ENCODE measurements at places on chromosomes 5 and 9.

DNA sequence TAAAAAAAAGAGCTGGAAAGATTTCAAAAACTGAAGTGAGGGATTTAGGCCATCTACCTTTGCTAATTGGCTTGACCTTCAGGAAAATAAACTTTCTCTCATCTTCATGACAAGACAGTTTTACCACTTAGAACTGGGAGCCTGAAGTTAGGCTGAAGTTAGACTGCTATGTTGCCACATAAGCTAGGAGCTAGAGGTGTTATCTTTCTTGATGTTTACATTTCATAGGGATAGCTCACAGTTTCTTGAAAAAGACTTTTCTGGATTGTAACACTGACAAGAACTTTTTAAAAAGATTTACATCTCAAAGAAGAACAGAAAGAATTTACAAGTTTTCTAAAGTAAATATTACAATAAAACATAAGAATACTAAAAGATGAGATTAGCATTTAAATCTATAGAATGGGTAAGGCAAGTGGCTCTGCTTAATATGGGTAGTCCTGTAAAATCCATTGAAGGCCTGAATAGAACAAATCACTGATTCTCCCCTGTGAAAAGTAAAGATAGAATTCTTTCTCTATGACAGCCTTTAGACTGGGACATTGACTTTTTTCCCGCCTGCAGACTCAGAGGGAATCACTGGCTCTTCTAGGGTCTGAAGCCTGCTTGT lies 1665.4 kb upstream of the CDH9 start:
- DNase-seq, result no peak

- no peak for DNase-seq
These were observed 27.5 kb downstream of the CCDC152 start for GRCh38 chr5:42784132-42784531.

DNA sequence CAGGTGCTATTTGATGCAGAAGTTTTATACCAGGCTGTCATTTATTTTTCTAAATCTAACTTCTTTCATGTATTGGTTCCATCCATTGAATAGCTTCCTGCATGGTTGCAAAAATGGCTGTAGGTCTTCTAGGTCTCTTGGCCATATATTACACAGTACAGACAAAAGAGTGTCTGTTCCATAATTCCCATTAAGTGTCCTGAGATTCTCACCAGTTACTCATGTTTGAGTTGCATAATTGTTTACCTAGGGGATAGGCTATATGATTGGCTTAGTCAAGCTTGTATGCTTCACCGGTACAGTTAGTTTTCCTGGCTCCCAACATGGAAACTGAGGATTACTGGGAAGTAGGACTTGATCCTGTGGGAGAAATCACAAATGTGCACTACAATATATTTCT lies 399.4 kb upstream of the NUDT12 start:
- DNase-seq, result no peak

GRCh38 chr9:88810826-88811225 lies 180.4 kb upstream of the S1PR3 start:
- DNase-seq, result no peak

GRCh38 chr5:22109315-22109714 lies 743.8 kb downstream of the CDH12 start:
- DNase-seq, result no peak

GRCh38 chr9:114482593-114482992 lies 22.7 kb downstream of the WHRN start:
- no peak for DNase-seq

GRCh38 chr5:35518104-35518503 lies 99.6 kb upstream of the SPEF2 start:
- no peak for DNase-seq

- DNase-seq, result no peak
These were observed 56.7 kb downstream of the GADD45G start for GRCh38 chr9:89661391-89661949.

DNA sequence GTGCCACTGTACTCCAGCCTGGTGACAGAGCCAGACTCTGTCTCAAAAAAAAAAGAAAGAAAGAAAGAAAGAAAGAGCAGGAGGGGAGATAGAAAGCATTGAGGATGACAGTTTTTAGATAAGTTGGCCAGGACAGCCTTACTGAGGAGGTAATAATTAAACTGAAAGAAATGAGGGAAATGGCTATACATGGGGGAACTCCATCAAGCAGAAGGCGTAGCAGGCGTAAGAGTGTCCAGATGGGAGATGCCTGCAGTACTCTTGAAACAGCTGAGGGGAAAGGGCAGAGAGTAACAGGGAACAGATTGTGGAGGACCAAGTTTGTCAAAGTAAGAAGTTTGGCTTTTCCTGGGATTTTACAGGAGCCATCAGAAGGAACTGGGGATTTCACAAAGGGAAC lies 57.5 kb downstream of the HMGCS1 start:
- DNase-seq, result no peak

GRCh38 chr9:107251756-107252322 lies 31.2 kb upstream of the RAD23B start:
- DNase-seq, result no peak

DNA sequence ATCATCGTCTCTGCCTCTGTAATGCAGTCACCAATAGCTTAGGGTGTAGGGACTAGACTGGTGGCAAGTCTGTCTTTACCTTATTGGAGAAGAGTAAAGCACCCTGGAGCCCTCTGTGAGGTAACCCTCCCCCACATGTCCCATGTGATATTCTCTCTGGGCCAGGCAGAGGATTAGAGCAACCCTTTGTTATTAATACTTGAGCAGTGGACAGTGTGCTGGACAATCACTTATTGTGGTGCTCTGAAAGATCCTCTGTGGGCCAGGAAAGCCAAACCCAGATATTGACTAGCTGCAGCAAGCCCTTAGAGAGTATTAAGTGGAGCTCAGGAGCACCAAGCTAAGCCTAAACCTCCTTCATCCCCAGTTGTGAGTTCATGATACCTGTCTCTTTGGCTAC lies 139.7 kb upstream of the RUSC2 start:
- no peak for DNase-seq

DNA sequence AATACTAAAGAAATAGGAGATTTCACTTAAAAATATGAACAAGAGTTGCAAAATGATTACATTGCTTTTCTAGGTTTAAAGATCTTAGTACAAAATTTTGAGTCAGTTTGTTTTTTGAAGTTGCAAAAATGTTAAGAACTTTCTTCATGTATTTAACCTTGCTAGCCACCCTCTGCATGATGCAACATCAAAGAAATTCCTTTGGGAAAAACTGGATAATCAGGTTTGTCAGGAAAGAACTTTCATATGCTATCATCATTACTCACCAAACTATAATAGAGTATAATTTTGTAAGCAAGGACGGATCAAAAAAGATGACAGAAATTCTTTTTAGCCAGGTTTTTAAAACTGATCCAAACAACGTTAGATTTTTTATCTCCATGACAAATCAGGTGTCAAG lies 116.9 kb upstream of the MRPS30 start:
- no peak for DNase-seq

DNA sequence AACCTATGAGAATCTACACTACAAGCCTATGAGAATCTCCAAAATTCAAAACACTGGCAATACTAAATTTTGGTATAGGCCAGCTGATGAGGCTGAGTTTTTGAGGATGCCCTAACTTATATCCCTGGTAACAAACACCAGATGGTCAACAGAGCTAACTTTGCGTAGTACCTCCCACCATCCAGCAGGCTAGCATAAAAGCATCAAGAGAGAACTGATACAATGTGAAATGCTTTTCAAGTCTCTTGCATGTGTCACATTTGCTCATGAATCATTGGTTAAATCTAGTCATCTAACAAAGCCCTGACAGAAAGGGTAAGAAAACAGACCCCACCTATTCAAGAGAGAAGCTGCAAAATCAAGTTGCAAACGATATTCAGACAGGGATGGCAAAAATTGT lies 1609.7 kb upstream of the CDH9 start:
- no peak for DNase-seq

GRCh38 chr5:110377943-110378342 lies 348.5 kb downstream of the TMEM232 start:
- no peak for DNase-seq

DNA sequence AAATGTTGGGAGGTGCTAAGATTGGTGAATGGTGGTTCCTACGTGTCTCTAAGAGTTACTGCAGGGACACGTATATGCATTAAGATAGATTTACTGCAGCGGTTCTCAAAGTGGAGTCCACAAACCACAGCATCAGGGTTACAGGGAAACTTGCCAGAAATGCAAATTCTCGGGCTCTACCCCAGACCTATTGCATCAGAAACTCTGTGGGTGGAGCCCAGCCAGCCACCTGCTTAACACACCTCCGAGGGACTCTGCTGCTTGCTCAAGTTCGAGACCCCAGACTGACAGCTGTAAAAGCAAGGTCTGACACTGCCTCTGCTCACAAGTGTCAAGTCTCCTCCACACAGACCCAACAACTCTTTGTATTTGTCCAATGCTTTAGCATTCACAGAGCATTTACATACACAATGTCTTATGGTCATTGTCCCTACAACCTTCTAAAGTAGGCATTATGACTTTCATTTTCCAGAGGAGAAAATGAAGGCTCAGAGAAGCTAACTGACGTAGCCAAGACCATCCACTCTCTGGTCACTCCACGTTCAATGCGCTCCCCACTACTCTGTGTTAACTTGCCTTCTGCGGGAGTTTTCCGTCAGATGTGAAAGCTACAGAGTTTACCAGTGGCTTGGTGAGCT lies 48.8 kb downstream of the HSD17B3 start:
- no peak for DNase-seq

GRCh38 chr5:148085977-148086705 lies 22.4 kb downstream of the SPINK5 start:
- no peak for DNase-seq

- DNase-seq, result no peak
These were observed 64.6 kb upstream of the PPP2CA start for GRCh38 chr5:134290443-134290842.

GRCh38 chr5:14942212-14942611 lies 70.6 kb upstream of the ANKH start:
- DNase-seq, result no peak

- DNase-seq, result no peak
These were observed 40.1 kb downstream of the SLC6A3 start for GRCh38 chr5:1405121-1405520.

- DNase-seq, result no peak
These were observed 534.7 kb downstream of the CAAP1 start for GRCh38 chr9:26357803-26358344.

GRCh38 chr9:83066771-83067170 lies 3.8 kb upstream of the RASEF start:
- no peak for DNase-seq

DNA sequence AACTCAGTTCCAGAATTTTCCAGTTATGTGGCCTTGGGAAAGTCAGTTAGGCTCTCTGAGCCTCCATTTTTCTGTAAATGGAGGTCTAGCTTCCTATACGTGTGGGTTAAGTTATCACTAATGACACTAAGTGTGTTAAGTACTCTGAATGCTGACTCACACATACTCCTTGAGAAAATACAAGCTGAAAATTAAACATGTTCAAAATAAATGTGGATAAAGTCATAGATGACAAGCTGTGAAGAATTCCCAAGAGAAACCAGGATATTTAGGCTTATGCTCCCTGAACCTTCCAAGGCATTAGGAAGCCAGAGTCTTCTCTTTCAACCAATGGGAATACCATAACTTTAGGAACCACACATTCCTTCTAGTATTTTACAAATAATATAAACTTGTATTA lies 58.1 kb downstream of the ABCA1 start:
- no peak for DNase-seq

- no peak for DNase-seq
These were observed 27.3 kb upstream of the TCOF1 start for GRCh38 chr5:150329881-150330876.

DNA sequence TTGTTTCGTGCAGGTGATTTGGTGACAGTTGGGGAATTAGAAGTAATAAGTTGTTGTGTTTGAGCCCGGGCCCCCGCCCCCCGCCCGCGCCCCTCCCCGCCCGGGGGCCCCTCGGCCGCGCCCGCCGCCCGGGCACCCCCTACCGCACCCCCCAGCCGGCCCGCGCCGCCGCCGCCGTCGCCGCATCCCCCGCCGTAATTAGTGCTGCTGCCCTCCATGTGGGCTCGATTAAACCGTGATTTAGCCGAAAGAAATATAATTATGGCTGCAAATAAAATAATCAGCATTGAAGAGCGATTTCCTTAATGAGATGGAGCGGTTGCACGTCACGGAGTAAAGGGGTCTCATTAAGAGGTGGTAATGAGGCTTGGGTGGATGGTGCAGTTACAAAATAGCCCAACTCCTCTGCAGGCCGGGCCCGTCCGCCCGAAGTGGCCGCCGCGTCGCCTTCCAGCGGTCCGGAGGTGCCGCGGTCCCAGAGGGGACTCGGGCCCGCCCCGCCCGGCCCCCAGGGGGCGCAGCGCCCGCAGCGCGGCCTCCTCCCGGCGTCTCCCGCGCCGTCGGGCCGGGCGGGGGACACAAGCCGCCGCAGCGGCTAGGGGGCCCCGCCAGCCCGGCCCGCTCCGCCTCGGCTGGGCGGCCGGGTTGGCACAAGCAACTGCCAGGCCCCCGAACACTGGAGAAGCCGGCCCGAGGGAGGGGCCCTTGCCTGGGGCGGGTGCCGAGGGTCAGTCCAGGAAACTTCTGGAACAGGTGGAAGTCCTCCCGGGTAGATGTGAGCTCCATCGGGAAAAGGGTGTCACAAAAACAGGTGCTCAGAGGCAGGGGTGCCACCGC lies 6.9 kb upstream of the OTP start:
- peak; percentile 42 for DNase-seq

DNA sequence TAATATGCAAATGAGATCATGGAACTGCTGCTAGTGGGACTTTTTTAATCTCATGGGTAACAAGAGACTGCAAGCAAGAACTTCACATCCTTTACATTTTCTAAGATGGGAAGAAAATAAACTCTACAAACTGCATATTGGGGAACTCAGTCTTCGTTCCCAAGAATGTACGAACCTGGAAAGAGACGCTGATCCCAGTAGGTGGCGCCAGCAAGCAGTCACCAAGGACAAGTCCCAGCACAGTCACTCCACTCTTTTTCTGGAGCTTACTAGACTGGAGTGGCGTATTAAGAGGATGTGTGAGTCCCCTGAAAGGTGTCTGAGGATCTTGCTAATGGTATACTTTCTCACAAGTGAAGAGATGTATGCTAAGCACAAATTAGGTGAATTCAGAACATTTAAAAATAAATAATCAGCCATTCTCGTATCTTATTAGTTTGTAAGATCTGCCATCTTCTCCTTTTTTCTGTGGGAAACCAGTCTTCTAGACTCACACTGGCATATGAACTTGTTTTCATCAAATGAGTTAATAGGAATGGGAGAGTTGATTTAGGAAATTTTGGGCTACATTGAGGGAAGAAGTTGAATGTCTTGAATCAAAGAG lies 16.0 kb upstream of the PUM3 start:
- DNase-seq, result peak; percentile 42

- DNase-seq, result no peak
These were observed 22.8 kb upstream of the ANKRD18A start for GRCh38 chr9:38642951-38643814.

Data from activated naive CD4-positive, alpha-beta T cell treated with Interleukin-2 at 50 U/mL for 16 hours (primary cell).